Stimulated activated CD4-positive, alpha-beta T cell treated with anti-CD3 and anti-CD28 coated beads, Interleukin-1b, Interleukin-23, amount 100 ng/mL, for 48 hours (primary cell): ENCODE measurements at places on chromosomes 13 and 19.

DNA sequence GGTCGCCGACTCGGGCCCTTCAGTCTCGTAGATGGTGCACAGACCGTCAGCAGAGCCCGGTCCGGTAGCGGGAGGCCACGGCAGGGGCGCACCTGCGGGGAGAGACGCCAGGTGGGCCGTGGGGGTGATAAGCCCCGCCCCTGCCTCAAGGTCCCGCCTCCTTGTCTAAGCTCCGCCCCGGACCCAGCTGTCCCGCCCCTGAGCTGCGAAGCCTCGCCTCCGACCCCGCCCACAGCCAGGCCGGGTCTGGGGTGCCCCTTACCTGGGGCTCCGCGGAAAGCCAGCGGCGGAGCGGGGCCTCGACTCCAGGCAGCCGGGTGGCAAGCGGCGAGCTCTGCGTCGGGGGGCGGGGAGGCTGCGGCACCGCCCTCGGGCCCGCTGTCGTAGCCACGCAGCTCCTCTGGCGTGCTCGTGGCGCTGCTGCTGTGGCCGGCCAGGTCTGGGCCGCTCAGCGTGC, 4.7 kb downstream of the PRR36 start:
- DNase-seq, result peak; percentile 81

GRCh38 chr13:50919277-50919676, 9.7 kb downstream of the RNASEH2B start:
- no peak for DNase-seq

DNA sequence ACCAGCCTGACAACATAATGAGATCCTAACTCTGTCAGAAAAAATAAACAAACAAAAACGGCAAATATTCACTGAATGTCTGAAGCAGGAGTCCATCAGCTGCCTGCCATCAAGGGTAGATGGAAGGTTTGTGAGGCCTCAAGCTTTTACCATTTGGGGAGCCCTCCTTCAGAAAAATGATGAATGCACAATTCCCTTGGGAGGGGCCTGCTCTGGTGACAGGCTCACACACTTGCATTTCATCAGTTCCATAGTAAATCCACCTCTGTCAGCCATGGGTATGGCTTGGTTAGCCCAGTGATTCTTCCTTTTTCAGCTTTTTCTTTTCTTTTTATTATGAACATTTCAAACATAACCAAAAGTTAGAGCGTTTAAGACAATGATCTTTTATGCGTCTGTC, 26.3 kb upstream of the KATNAL1 start:
- no peak for DNase-seq

DNA sequence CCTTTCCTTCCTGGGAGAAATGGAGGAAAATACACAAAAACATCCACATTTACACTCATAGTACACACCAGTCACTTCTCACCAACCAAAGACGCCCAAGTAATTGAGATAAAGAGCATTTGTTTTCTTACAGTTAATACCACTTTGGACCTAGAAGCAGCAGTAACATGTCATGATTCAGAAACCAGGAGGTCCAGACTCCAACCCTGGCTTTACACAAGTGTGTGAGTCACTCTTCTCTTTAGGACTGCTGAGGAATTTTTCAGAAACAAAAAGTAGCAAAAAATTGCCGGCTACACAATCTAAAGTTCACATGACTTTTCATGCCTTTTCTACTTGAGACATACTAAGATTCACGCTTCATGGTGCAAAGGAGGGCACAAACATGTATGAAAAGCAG, 42.1 kb downstream of the TUBGCP3 start:
- DNase-seq, result no peak

- DNase-seq, result no peak
Measured at GRCh38 chr19:55986487-55986886, at the start of gene NLRP5. Gene NLRP5, plus strand, starts transcription at chr19:55986775.

DNA sequence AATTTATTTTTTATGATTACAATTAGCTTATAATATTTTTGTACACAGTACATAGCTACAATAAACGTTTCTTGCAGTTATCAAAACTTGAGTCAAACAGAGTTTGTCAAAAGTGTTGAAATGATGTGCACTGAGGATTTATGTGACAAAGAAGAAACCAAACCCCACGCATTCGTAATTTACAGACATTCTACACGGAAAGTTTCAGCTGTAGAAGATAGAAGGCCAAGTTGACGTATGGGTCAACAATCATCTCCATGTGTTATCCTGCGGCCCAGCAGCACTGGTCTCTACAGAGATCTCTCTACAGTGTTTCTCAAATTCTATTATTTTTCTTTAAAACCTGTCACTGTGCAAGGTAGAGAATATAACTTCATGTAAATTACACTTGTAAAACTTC, 1507.6 kb downstream of the PCDH9 start:
- DNase-seq, result no peak

- no peak for DNase-seq
Measured at GRCh38 chr19:2827840-2828489, 8.3 kb downstream of the ZNF554 start.
